GM04503 (cell line): ENCODE measurements at places on chromosomes 1 and 21.
A peak's percentile ranks its signal among the peaks of the same experiment; 100 is the strongest.

- peak; percentile 54 for DNase-seq
These were observed 9.4 kb downstream of the ETV3L start for GRCh38 chr1:157090196-157090647.

DNA sequence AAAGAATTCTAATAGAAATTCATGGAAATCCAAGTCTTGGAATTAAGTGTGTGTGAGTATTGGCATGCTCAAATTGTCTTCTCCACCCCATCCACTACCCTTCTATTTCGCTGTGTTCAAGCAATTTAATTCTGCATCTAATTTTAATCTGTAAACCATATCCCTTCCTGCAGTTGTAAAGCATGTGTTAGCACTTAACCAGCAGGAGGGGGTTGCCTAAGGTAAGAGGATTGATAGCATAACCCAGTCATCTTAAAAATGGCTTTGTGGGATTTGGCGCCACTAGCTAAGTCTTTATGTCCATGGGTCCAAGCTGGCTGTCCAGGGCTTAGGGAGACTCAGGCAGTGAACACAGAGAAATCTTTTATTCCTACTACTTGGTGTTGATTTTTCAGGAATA is 210.3 kb downstream of the PTPRC start:
- no peak for DNase-seq

GRCh38 chr1:68497358-68497698 is 446 bp upstream of the DEPDC1 start:
- DNase-seq = no peak

DNA sequence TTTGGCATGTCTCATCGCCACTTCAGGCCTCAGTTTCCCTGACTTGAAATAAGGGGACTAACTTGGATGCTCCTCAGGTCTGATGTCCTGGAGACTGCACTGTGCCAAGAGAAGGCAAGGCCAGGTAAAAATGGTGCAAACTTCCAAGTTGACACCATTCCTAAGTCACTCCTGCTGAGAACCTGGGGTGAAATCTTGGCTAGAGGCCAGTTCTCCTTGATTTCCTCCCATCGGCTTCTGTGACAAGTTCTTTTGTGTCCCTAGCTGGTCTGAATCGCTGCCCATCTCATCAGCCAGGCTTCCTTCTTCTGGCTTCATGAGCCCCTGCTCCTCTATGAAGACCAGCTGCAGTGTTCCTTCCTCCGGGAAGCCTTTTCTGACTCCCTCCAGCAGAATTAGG is 48.6 kb upstream of the ID3 start:
- DNase-seq = no peak

DNA sequence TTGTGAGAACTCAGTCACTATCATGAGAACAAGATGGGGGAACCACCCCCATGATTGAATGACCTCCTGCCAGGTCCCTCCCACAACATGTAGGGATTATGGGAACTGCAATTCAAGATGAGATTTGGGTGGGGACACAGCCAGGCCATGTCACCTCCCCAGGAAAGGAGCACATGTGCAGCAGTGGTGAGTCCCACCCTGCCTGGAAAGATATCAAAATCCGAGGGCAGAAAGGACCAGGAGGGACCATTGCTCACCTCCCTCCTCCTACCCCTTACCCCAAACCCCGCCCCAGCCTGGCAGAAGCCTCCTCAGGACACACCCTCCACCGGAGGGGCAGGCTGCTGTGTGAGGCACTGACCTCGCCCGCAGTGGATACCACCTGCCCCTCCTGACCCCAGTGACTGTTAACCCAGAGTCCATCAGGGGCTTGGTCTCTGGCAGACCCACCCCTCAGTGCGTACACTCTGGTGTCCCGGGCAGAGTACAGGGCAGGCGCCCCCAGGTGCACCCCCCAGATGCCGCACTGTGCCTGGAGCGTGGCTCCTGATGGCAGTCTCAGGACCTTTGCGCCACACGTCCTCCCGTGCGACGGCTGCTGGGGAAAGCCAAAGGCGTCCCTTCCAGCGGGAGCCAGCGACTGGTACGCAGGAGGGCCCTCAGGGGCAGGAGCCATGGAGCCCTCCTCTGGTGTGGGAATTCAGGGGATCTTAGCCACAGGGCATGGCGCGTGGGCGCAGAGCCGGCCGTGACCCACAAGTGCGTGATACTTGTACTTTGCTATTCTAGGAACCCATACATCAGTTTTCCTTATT is 20.9 kb downstream of the PDXK start:
- no peak for DNase-seq

DNA sequence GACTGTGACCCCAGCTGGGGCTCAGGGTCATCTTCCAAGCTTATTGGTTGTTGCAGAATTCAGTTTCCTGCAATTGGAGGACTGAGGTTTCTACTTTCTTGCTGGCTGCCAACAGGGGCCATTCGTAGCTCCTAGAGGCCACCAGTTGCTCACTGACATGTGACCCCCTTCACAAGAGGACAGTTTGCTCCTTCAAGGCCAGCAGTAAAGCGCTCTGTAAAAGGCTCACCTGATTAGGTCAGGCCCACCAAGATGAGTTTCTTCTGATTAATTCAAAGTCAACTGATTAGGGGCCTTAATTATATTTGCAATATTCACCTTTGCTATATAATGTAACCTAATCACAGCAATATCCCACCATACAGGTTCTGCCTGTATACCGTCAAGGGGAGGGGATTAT is 68.9 kb downstream of the SLC9A1 start:
- no peak for DNase-seq

GRCh38 chr1:175537571-175537970 is 205.8 kb downstream of the TNR start:
- no peak for DNase-seq

DNA sequence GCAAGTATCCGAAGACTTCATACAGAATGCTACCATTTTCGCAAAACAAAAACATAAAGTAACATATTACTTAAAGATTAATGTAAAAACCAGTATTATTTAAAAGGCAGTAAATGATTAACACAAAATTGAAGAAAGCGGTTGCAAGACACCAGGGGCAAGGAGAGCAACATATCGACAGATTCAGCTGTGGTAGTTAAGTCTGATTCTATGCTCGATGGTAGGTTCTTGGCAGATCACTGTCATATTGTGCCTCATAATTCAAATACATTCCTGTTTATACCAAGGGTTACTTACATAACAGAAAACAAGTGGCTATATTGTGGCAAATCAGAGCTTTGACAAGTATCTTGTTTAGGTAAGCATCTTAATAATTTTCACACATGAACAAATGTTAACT is 37.7 kb downstream of the NRIP1 start:
- no peak for DNase-seq

DNA sequence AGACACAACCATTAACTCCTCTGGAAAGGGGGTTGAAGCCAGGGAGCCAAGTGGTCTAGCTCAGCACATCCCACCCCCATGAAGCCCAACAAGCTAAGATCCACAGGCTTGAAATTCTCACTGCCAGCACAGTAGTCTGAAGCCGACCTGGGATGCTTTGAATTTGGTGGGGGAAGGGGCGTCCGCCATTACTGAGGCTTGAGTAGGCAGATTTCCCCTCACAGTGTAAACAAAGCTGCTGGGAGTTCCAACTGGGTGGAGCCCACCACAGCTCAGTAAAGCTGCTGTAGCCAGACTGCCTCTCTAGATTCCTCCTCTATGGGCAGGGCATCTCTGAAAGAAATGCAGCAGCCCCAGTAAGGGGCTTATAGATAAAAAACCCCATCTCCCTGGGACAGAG is 193.5 kb downstream of the GPATCH2 start:
- no peak for DNase-seq

DNA sequence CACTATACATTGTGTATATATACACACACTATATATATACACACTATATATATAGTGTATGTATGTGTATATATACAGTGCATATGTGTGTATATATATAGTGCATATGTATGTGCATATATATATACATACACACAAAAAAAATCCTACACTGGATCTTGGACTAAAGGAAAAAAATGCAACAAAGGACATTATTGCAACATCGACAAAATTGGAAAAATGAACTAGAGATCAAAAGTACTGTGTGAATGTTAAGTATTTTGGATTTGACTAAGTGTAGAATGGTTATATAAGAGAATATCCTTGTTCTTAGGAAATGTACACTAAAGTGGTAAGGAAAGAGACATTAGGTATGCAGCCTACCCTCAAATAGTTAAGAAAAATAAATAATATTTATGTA is 36.5 kb downstream of the SMYD3 start:
- no peak for DNase-seq

DNA sequence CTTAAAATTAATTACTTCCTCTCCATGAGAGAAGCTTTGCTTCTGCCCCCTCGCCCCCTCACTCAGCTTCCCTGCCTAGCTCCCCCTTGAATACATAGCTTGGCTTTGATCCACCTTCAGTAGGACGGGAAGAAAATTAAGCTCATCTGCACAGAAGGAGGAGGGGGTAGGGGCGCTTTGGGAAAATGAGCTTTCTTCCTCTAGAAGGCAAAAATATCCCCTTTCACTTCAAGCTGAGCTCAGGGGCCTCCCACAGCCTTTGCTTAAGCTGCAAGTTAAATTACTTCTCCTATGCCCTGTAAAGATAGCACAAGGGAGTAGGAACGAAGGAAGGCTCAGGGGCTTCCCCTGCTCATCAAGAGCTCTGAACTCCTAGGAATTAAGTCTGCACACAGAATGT is 65.2 kb upstream of the GOLT1A start:
- no peak for DNase-seq

DNA sequence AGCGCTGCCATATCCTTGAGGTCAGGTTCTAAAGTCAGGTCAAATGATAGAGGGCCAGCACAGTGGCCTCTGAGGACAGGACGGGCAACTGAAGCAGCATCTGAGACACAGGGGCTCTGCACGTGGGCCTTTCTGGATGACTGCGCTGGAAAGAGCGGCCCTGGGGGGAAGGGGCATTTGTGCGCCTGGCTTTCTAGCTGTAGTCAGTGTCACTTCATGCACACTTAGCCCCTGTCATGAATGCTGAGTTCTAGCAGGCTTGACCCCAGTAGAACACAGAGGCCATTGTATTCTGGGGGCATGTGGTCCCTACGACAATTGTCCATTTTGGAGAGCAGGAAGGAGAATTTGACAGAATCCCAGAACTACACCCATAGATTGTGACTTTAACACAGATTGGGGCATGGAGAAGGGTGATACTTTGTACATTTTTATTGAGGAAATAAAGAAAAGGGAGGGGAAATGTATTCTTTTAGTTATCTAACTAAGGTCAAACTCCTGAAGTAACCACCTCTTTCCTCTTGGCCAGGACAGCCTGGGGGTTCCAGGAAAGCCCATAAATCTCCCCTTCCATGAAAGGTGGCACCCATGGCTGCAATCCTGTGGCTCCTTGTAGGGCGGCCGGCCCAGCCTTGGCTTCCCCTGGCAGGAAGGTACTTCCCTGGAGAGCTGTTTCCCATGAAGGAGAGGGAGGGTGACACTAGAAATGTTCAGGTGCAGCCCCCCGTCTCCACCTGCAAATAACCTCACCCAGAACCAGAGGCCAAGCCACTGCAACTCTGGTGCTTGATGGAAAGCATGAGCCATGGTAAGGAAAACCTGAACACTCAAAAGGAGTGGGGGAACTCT is 34.4 kb downstream of the NTPCR start:
- DNase-seq = no peak

DNA sequence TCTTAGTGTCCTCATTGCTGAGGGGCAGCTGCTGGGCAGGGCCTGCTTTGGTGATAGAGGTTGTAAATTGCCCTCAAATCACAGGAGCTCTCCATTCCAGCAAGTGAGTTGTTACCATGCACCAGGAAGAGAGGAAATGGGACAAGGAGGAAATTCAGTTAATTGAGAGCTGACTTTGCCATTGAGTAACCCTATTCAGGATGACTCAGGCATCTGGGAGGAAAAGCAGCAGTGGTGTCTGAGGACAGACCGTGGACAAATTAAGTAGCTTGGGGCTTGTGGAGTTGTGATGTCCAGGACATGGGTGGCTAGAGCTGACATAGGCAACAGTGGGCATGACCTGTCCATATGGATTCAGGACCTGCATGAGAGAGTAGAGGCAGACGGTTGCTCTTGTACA is 5.9 kb downstream of the ARHGEF10L start:
- DNase-seq = no peak

- DNase-seq = no peak
These were observed 29.4 kb upstream of the TSPEAR start for GRCh38 chr21:44740742-44741141.

DNA sequence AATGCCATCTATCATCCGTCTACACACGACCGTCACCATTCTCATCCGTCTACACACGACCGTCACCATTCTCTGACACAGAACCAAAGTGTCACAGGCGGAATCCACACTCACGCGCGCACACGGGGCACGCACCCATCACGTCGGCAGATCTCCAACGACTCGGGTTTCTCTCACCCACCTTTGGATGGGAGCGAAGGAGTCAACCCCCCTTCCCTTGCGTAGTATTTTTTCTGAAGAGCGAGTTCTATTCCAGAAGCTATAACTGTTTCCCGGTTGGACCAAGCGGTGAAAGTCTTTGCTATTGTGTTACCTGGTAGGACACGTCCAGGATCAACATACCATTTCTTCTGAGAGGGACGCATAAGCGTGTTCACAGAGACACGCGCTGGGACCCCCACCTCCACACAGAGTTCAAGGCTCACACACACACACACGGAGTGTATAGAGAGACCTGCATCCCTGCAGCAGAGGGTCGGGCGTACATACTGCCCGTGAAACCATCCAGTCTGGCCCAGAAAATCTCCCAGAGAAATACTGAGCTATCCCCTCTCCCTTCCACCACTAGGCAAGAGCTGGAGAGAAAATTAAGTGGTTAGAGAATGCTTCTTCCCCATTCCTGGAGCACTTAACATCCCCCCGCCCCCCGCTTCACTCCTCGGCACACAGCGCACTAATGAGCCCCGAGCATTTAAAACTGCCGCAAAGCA is 741 bp downstream of the DUSP10 start:
- no peak for DNase-seq

- DNase-seq = no peak
These were observed 11.0 kb downstream of the SLC2A5 start for GRCh38 chr1:9058465-9058864.

DNA sequence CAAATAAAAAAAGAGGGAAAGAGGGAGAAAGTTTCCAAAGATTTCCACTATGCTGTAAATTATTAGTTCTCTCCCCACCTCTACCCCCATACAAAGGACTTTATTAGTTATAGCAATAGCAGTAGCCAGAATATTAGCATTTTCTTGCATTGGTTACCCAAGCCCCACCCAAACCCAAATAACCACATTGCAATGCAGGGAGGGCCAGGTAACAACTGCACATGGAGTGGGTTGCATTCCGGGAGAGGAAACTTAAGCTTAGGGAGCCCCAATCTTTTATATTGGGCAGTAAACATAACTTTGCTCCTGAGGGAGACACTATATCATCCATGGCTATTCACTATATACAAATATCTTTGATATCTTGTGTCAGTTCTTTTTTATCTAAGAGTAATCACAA is 6.0 kb downstream of the ADIPOR1 start:
- DNase-seq = no peak

- DNase-seq = no peak
These were observed 53.0 kb downstream of the MAB21L3 start for GRCh38 chr1:116164150-116164549.

- no peak for DNase-seq
These were observed 15.5 kb upstream of the TSPEAR start for GRCh38 chr21:44726826-44727225.
